ENCODE measurements at places on chromosomes 2 and 18.

GRCh38 chr2:11228692-11229091, 73.4 kb downstream of the SLC66A3 start:
- DNase-seq, result no peak

DNA sequence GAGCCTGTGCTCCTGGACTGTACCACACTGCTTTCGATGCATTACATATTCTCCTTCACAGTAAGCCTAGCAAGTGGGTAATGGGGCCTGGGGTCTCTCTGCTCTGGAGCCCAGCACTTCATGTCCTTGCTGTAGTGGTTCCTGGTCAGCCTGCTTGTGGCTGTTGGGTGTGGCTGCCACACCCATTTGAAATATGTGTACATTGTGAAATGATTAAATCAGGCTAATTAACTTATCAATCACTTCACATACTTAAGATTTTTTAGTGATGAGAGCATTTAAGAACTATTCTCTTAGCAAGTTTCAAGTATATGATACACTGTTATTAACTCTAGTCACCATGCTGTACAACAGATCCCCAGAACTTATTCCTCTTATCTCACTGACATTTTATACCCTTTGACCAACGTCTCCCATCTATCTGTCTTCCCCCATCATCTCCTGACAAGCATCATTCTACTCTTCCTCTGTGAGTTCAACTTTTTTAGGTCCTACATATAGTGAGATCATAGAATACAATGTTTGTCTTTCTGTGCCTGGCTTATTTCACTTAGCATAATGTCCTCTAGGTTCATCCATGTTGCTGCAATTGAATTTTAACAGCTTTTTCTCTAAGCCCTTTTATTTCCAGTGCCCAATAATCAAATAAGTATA, 92.1 kb downstream of the LYPD6 start:
- DNase-seq, result no peak

DNA sequence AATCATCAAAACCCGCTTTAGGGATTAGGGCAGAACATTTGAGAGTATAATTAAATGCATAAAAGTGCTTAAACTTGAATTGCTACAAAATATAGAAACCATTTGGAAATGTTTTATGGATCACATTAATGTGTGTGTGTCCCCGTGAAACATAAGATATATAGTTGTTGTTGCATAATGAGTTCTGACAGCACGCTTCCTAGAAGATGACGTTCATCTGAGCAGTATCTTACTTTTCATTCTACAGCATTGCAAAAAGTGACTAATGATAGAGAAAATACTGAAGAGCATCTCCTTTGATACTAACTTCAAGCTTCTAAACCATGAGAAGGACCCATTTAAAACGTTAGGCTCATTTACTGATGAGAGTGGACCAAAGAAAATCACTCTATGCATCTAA, 63.7 kb downstream of the SLC8A1 start:
- DNase-seq, result no peak

- DNase-seq, result peak; percentile 2
Measured at GRCh38 chr2:115650827-115651226, 1208.4 kb downstream of the DPP10 start.

DNA sequence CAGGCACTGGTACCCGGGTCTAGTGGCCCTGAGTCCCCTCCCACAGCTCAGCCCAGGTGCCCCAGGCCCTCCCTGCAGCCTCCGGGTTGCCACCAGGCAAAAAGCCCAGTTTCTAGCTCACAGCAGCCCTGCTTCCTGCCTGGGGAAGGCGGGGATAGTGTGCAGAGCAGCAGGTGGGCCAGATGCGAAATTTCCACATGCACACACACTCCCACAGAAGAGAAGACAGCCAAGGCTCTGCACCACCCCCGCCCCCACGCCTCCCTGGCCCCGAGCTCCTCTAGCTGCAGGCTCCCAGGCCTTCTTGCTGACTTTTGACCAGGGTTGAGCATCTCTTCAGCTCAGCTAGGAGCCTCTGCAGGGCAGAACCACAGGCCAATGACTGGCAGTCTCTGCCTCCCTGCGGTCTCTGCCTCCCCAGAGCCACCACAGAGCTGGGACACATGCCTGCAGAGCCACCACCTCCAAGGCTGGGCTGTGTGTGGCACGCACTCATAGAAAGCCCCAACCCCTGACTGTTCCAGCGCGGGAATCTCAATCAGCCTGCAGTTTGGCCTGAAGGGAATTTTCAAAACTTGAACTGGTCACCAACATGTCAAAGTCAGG, 7.2 kb downstream of the SLC66A2 start:
- DNase-seq, result peak; percentile 75

DNA sequence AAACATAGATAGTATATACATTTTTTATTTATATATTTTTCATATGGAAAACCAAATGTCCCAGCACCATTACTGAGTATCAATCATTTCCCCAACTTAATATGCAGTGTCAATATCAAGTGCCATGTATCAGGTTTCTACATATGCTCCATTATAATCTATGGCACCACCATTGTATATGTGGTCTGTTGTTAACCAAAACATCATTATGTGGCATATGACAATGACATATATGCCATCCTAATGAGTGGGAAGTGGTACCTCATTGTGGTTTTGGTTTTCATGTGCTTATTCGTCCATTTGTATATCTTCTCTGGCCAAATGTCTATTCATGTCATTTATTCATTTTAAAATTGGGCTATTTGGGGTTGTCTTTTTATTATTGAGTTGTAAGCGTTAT, 9.2 kb downstream of the PTPN18 start:
- no peak for DNase-seq

DNA sequence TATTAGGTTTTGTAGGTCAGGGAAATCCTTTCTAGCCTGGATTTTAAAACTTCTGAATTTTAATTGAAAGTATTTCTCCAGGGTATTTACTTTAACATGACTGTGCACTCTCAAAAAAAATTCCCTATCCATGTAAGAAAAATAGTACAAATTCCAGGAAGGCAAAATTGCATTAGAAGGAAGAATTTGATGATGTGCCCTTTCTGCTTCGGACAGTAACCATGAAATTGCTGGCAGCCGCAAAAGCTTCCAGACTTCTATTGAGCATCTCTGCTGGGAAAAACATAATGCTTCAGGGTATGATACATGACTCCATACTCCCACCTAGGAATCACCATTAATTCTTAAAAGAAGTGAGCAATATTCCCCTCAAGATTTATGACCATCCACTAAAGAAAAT, 17.2 kb upstream of the KLF7 start:
- no peak for DNase-seq

- no peak for DNase-seq
Measured at GRCh38 chr2:127893494-127893893, 7.7 kb upstream of the AMMECR1L start.

- DNase-seq, result no peak
Measured at GRCh38 chr2:136386046-136386445, 268.1 kb upstream of the CXCR4 start.

DNA sequence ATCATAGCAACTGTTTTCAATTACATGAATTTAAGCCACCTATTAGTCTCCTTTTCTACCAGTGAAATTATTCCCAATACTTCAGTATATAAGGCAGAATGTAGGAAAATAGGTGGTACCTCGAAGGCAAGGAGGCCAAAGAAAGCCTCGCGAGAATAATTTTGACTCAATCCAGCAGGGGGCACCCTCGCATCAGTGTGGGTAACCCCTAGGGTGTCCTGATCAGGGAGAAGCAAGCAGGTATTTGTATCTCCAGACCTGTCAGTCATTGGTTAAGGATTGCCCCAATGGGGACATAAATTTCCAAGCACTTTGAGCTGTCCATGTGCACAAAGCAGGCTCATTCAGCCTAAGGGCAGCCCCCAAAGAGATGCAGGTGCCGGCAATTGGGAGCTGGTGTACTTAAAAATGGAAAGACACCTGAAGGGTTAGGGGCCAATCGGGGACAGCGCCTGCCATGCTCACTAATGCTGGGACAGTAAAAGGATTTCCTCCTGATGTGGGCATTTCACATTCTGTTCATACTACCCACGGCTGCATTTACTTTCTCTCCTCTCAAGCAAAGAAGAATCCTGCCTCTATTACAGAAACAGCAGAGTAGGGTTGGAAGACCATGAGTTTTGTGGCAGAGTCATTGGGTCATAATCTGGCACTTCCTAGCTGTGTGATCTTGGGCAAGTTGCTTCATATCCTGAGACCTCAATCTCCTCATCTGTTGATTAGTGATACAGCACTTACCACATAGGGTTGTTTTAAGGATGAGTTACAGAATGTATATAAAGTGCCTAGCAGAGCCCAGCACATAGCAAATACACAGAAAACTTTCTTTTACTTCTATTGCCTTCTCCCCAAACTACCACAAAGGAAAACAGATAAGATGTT, 136.1 kb downstream of the ICOS start:
- DNase-seq, result no peak

GRCh38 chr18:12338382-12338781, 30.3 kb downstream of the TUBB6 start:
- no peak for DNase-seq

DNA sequence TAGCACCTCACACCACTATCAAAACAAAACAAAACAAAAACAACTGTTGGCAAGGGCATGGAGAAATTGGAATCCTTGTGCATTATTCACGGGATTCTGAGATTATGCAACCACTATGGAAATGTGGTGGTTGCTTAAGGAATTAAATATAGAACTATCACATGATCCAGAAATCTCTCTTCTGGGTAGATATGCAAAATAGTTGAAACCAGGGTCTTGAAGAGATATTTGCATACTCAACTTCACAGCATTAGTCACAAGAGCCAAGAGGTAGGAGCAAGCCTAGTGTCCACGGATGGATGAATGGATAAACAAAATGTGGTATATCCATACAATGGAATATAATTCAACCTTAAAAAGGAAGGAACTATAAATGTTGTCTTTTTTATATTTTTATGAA, 7.0 kb downstream of the TMEM131 start:
- DNase-seq, result no peak

GRCh38 chr2:137924019-137924418, 40.3 kb upstream of the HNMT start:
- no peak for DNase-seq

- no peak for DNase-seq
Measured at GRCh38 chr18:59980188-59980637, 80.4 kb downstream of the PMAIP1 start.

All from COR-L47 (cell line).